ENCODE measurements at places on chromosomes 11 and 22.
A peak's percentile ranks its signal among the peaks of the same experiment; 100 is the strongest.

- no peak for DNase-seq
These were observed 9.8 kb downstream of the PAX6 start for GRCh38 chr11:31801298-31801702.

DNA sequence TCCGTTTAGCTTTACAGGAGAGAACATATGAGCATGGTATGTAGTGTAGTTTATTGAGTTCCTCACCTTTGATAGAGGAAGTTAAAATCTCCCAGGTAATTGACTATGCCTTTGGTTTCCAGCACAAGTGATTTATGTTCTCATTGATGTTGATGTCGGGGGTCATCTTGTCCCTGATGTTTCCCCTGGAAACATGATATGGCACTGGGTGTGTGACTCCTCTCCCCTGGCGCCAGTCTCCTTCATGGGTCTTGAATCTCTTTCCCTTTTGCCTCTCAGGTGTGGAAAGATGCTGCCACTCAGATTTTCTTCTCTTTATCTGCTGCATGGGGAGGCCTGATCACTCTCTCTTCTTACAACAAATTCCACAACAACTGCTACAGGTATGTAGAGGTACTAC lies 28.3 kb downstream of the SLC6A5 start:
- DNase-seq, result no peak

DNA sequence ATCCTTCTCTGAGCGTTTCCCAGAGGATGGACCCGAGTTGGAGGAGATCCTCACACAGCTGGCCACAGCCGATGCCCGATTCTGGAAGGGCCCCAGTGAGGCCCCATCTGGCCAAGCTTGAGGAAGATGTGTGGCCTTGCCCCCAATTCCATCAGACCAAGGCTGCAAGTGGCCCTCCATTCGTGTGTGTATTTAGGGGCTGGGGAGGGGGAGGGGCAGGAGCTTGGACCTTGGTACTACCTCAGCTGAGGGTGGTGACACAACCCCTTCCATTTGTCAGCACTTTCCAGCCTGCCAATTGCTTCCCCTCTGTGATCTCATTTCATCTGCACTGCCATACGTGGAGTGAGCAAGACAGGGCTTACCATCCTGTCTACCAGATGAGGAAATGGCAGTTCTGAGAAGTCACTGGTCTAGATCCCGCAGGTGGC lies 1.3 kb upstream of the BBS1 start:
- no peak for DNase-seq

DNA sequence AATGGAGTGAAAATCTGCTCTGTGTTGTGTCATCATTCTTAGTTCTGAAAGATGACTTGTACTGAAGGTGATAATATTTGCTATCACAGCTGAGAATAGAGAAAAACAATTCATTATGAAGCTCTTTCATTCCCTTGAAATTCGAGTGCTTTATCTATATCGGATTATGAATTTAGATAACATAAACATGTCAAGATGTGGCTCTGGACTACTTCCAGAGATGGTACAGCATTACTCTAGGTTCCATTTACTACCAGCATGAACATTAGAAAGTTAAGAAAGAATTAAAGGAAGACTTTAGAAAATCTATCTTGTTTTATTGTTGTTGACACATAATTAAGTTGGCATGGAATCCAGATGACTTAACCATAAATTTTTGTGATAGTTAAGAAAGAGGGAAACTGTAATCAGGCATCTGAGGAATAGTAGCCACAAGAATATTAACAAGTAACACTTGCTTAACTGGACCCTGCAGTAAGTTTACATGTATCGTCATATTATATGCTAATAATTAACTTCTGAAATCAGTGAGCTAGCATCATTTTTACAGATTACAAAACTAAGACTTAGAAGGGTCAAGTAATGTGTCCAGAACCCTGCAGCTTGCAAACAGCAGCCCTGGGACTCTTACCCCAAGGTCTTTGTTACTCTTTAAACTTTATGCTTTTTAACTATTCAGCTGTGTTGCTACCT lies 182.6 kb downstream of the DDX10 start:
- DNase-seq, result no peak

- no peak for DNase-seq
These were observed 49.1 kb downstream of the KIRREL3 start for GRCh38 chr11:126951465-126951864.

GRCh38 chr11:75668451-75669297 lies at the start of gene MAP6:
MAP6 (minus strand) TSS chr11:75669038; CDS start chr11:75668369, 669 bp downstream.
- DNase-seq, result peak; percentile 58

- no peak for DNase-seq
These were observed 1080.8 kb upstream of the TENM4 start for GRCh38 chr11:80521592-80521991.

- DNase-seq, result no peak
These were observed 39.6 kb upstream of the CHRM4 start for GRCh38 chr11:46431211-46431610.

- no peak for DNase-seq
These were observed 24.8 kb downstream of the CNTF start for GRCh38 chr11:58647141-58647699.

GRCh38 chr11:17933708-17934107 lies 79.1 kb downstream of the SERGEF start:
- no peak for DNase-seq

- no peak for DNase-seq
These were observed 569.0 kb upstream of the B3GAT1 start for GRCh38 chr11:134980819-134981710.

Measured in anterior cingulate cortex (tissue), 58 donors.